A549 treated with CpdA at 1 μM for 4 hours (cell line): ENCODE measurements at places on chromosomes 13 and 19. TPM values are rescaled to one million over a fixed set of nuclear protein-coding genes. Genes with fewer than 3 reads are reported as not detected.

The SYNGR4 gene
- 2.2 to 4.0 TPM (median 3.3 TPM) in 5 replicates for total RNA-seq

The TMPRSS9 gene
- total RNA-seq: 0.03 TPM in 1 of 5 replicates, not detected in the others

The C1QTNF9 gene
- total RNA-seq: not detected in 5 replicates

The CRX gene
- total RNA-seq: not detected in 5 replicates

The ZNF577 gene
- total RNA-seq: 0.06 to 0.15 TPM (median 0.09 TPM) in 4 of 5 replicates, not detected in the other

The LIG1 gene
- total RNA-seq: 56.1 to 67.2 TPM (median 66.0 TPM) in 5 replicates

The DKKL1 gene
- 0.30 to 0.81 TPM (median 0.47 TPM) in 4 of 5 replicates, not detected in the other for total RNA-seq

The LILRB3 gene
- 0.05 to 0.11 TPM (median 0.06 TPM) in 3 of 5 replicates, not detected in the others for total RNA-seq

The ATP4A gene
- total RNA-seq: 0.01 TPM in 1 of 5 replicates, not detected in the others

The MPV17L2 gene
- total RNA-seq: 8.2 to 13.6 TPM (median 13.0 TPM) in 5 replicates

The CRLF1 gene
- total RNA-seq: 1.9 to 4.5 TPM (median 2.2 TPM) in 5 replicates

The ANKLE1 gene
- total RNA-seq: 0.30 to 0.94 TPM (median 0.66 TPM) in 5 replicates

The METTL21C gene
- total RNA-seq: not detected in 5 replicates

The PRKCG gene
- 5.2 to 6.9 TPM (median 5.8 TPM) in 5 replicates for total RNA-seq

The PKN1 gene
- total RNA-seq: 59.6 to 68.4 TPM (median 64.2 TPM) in 5 replicates

The ZFP28 gene
- 2.8 to 4.4 TPM (median 3.5 TPM) in 5 replicates for total RNA-seq

The ENOX1 gene
- 0.64 to 1.0 TPM (median 0.92 TPM) in 5 replicates for total RNA-seq

The MYH14 gene
- 4.9 to 6.7 TPM (median 6.3 TPM) in 5 replicates for total RNA-seq

The GPR183 gene
- not detected in 5 replicates for total RNA-seq

The LHB gene
- total RNA-seq: not detected in 5 replicates

The ZNF541 gene
- total RNA-seq: not detected in 5 replicates

The LRRC4B gene
- 0.31 to 0.76 TPM (median 0.60 TPM) in 5 replicates for total RNA-seq

The PIN1 gene
- total RNA-seq: 55.7 to 83.0 TPM (median 74.8 TPM) in 5 replicates

The TMEM190 gene
- total RNA-seq: 1.6 to 2.7 TPM (median 1.8 TPM) in 5 replicates
